Body of pancreas (tissue), 4 donors: ENCODE measurements at places on chromosomes 16 and 17. TPM values are rescaled to one million over a fixed set of nuclear protein-coding genes. Genes with fewer than 3 reads are reported as not detected.

Gene GRIN2A
- total RNA-seq, result 21.4 TPM

Gene TAF1C
- 80.8 TPM for total RNA-seq

DNA sequence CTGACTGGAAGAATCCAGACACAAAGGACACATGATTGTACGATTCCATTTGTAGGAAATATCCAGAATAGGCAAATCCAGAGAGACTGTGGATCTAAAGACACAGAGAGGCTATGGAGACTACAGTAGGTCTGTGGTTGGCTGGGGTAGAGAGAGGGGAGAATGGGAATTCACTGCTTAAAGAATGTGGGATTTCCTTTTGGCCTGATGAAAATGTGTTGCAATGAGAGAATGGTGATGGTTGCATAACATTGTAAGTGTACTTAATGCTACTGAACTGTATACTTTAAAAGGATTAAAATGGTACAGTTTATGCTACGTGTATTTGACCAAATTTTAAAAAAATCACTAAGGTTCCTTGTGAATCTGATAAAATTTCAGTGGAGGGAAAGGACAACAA lies 62.1 kb downstream of the GPRC5B start:
- no peaks in the 10 kb centered on the region for H3K27me3 ChIP-seq
- no peak overlapping the region for H3K4me3 ChIP-seq
- no peaks in the 10 kb centered on the region for H3K36me3 ChIP-seq

DNA sequence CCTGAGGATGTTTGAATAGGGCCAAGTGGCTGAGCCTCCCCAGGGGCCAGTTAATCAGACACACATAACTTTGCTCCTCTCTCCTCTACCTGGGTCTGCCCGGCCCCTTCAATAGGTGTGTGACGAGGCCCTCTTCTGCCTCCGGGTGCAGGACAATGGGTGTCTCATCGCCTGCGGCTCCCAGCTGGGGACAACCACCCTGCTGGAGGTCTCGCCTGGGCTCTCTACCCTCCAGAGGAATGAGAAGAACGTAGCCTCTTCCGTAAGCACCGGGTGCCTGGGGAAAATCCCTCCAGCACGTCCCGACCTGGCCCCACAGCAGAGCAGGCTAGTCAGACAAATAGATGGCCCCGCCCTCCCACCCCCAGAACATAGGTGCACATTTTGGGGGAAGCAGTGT lies 16.1 kb upstream of the KIF19 start:
- DNase-seq, result no peak
- no peak overlapping the region for H3K4me3 ChIP-seq
- H3K27ac ChIP-seq, result no peak overlapping the region

GRCh38 chr17:66981983-66982508 lies 17.5 kb downstream of the CACNG4 start:
- no peak overlapping the region for H3K4me3 ChIP-seq
- H3K4me1 ChIP-seq, result no peaks in the 10 kb centered on the region
- H3K36me3 ChIP-seq, result no peaks in the 10 kb centered on the region
- no peak overlapping the region for H3K27ac ChIP-seq
